ENCODE measurements at places on chromosomes 16 and 17. TPM values are rescaled to one million over a fixed set of nuclear protein-coding genes. Genes with fewer than 3 reads are reported as not detected.

SLC22A31 gene
- total RNA-seq: 13.8 TPM

CDC42EP4 gene
- 19.9 TPM for total RNA-seq

CMTM2 gene
- total RNA-seq: not detected

PLD6 gene
- total RNA-seq: not detected

DNA sequence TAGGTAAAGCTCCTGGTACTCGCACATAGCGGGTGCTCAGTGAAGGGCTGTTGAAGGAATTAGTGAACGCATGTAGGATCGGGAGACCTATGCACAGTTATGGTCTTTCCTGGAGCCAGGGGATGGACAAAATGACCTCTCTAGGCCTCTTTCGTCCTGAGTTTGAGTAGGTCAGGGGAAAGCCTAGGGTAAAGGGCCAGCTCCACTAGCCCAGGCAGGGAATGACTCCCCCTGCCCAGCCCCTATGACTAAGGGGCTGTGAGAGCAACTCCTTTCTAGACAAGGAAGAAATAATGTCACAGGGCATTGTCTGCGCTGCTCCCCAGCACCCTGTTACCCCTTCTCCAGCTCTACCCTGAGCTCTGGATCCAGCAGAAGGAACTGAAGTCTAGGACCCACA, 24.6 kb upstream of the FMNL1 start:
- no peak overlapping the region for H3K27ac ChIP-seq
- DNase-seq: no peak
- H3K4me3 ChIP-seq: 0 out of 2 replicates have a peak overlapping the region, but pooled peaks have one; percentile 31
- peaks cover 6% of the 10 kb centered on the region for H3K4me1 ChIP-seq
- no peaks in the 10 kb centered on the region for H3K36me3 ChIP-seq

- H3K4me1 ChIP-seq: no peaks in the 10 kb centered on the region
- no peak for DNase-seq
- no peak overlapping the region for H3K4me3 ChIP-seq
- no peaks in the 10 kb centered on the region for H3K36me3 ChIP-seq
- H3K27ac ChIP-seq: no peak overlapping the region
Observed at GRCh38 chr17:45273551-45273957, 11.7 kb upstream of the SPATA32 start.

DNA sequence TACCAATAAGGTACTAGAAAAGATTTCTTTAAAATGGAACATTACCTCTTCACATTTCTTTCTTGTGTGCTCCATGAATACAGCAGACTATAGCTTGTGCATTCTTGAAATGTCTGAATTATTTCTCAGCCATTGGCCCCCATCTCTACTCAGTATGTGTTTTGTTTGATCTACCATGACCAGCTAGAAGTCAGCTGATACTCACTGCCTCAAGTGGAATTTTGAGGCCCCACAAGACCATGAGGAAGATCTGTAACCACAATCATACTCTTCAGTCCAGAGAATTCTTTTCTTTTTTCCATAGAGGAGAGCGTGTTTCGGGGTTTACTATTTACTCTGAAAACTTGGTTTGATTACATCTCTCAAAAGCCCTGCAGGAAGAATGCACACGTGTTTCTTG, 319.1 kb downstream of the TOX3 start:
- H3K36me3 ChIP-seq: no peaks in the 10 kb centered on the region
- H3K27me3 ChIP-seq: no peaks in the 10 kb centered on the region

DNA sequence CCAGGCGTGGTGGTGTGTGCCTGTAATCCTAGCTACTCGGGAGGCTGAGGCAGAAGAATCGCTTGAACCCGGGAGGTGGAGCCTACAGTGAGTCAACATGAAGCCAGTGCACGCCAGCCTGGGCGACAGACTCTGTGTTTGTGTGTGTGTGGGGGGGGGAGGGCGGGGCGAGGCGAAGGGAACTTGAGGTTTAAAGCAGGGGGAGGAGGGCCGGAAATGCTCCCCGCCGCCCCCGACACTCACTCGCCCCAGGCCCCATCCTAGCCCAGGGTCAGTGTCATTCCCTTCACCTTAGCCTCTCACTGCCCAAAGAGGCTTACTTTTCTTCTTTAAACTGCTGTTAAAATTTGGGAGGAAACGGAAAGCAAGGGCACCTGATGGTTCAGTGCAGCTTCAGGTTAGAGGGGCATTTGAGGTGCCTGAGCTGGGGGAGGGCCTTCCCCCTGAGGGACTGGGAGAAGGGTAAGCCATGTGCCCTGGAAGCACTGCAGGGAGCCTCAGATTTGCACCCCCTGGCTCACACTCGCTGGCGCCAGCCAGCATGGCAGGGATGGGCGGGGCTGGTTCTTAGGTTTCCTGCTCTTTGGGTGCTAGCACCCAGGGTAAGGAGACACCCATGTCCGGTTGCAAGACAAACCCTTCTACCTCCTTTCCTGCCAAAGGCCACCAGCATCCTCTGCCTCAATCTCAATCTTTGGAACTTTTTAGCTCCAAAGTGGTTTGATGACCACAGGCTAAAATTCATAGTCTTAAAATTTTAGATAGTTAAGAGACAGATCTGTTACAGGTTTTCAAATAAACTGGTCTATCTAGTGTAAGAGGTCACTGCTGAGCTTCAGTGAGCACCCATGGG, 2.2 kb upstream of the LIMD2 start:
- H3K4me3 ChIP-seq: peak overlapping the region; percentile 81
- DNase-seq: no peak
- no peaks in the 10 kb centered on the region for H3K27me3 ChIP-seq
- H3K27ac ChIP-seq: no peak overlapping the region

- no peaks in the 10 kb centered on the region for H3K36me3 ChIP-seq
- no peak overlapping the region for H3K27ac ChIP-seq
- H3K4me1 ChIP-seq: peaks cover 4% of the 10 kb centered on the region
- no peaks in the 10 kb centered on the region for H3K27me3 ChIP-seq
Observed at GRCh38 chr17:81295676-81296381, 722 bp upstream of the SLC38A10 start.

DNA sequence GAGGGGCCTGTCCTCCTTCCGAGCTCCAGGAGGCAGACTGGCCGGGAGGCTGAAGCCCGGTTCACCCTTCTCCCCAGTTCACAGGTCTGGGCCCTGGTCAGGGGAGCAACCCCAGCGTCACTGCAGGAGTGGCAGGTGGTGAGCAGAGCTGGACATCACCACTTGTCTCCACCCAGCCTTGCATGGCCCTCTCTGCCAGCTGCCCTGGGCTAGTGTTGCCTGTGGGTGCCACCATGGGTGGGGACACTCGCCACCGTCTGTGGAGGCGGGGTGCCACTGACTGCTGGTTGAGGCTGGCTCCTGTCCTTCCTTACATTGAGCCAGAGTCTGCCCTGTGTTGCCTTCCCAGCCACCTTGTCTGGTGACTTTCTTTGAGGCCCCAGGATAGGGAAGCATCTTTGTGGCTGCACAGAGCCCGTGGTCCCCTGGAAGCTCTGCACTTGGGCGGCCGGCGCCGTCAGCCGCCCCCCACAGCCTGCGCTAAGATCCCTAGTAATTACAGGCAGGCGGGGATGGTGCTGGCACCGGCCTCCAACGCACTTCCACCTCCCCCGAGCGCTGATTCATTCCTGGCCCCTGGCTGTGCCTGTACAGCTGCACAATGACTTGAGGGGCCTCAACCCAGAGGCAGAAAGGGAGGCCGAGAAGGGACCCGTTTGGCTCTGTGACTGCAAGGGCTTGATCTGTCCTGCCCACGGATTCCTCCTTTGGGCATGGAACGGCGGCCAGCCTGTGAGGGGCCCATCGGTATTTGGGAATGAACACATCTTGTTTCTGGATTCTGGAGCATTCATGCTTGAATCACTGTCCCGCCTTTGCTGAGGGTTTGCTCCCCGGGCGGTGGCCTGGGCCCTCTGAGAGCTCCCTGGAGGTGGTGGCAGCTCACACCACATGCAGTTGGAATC, 5.2 kb downstream of the BAIAP2 start:
- H3K27ac ChIP-seq: no peak overlapping the region
- H3K36me3 ChIP-seq: no peaks in the 10 kb centered on the region
- peaks cover 11% of the 10 kb centered on the region for H3K4me1 ChIP-seq

GRCh38 chr17:80358861-80359260, 56.1 kb upstream of the ENDOV start:
- H3K36me3 ChIP-seq: peaks cover 17% of the 10 kb centered on the region
- H3K4me3 ChIP-seq: no peak overlapping the region
- no peak for DNase-seq
- H3K4me1 ChIP-seq: no peaks in the 10 kb centered on the region

- no peak overlapping the region for H3K27ac ChIP-seq
- peaks cover 13% of the 10 kb centered on the region for H3K4me1 ChIP-seq
- no peak for DNase-seq
- peak overlapping the region; percentile 94 for H3K4me3 ChIP-seq
- H3K27me3 ChIP-seq: no peaks in the 10 kb centered on the region
- H3K36me3 ChIP-seq: peaks cover 6% of the 10 kb centered on the region
Observed at GRCh38 chr17:4262703-4263102, 1.1 kb downstream of the ANKFY1 start.

- no peak for DNase-seq
- no peak overlapping the region for H3K27ac ChIP-seq
- H3K27me3 ChIP-seq: peaks cover 48% of the 10 kb centered on the region
- H3K4me3 ChIP-seq: no peak overlapping the region
- no peaks in the 10 kb centered on the region for H3K36me3 ChIP-seq
Observed at GRCh38 chr17:50631908-50632571, 2.6 kb upstream of the ABCC3 start.

- H3K27me3 ChIP-seq: no peaks in the 10 kb centered on the region
- no peak overlapping the region for H3K27ac ChIP-seq
- peaks cover 11% of the 10 kb centered on the region for H3K4me1 ChIP-seq
- H3K4me3 ChIP-seq: no peak overlapping the region
- DNase-seq: no peak
- no peaks in the 10 kb centered on the region for H3K36me3 ChIP-seq
Observed at GRCh38 chr17:48258331-48258730, 150.8 kb downstream of the SNX11 start.

- DNase-seq: no peak
- no peak overlapping the region for H3K4me3 ChIP-seq
- H3K4me1 ChIP-seq: no peaks in the 10 kb centered on the region
- no peak overlapping the region for H3K27ac ChIP-seq
- H3K27me3 ChIP-seq: no peaks in the 10 kb centered on the region
Observed at GRCh38 chr16:72552654-72553053, 380.7 kb upstream of the PMFBP1 start.

DNA sequence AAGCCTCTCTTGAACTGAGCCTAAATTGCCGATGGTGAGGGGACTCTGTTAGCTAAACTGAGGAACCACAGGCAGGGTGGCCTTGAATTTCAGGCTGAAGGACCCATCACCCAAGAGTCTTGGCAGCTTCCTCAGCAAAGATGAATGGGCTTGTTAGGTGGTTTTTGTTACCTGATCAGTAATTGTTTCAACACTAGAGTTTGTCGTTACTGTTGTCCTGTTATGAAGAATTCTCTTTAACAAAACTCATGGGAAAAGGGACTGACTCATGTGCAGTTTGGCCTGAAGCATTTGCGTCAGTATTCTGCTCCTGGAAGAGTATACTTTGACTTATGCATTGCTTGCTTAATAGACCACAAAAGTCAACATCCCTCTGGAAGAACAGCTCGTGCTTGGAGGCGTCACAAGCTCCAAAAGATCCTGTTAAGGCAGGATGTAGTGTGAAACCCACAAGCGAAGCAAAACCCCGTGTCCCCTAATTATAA, 206.0 kb downstream of the IRX3 start:
- H3K4me1 ChIP-seq: no peaks in the 10 kb centered on the region
- H3K27me3 ChIP-seq: no peaks in the 10 kb centered on the region
- H3K27ac ChIP-seq: no peak overlapping the region
- DNase-seq: no peak

Data from GM23338 (cell line).